Liver (tissue), 10 donors: ENCODE measurements at places on chromosomes 12 and 14. TPM values are rescaled to one million over a fixed set of nuclear protein-coding genes. Genes with fewer than 3 reads are reported as not detected.
A peak's percentile ranks its signal among the peaks of the same experiment; 100 is the strongest.

Gene GLT8D2
- polyA plus RNA-seq: 1.2 TPM

Gene TBC1D30
- 0.46 TPM for polyA plus RNA-seq

Gene MYH7
- 0.03 TPM for polyA plus RNA-seq

Gene SSPN
- polyA plus RNA-seq: 0.50 TPM

Gene PDE3A
- polyA plus RNA-seq: 0.75 TPM

Gene C12orf50
- polyA plus RNA-seq: not detected

Gene NFE2
- 0.44 TPM for polyA plus RNA-seq

DNA sequence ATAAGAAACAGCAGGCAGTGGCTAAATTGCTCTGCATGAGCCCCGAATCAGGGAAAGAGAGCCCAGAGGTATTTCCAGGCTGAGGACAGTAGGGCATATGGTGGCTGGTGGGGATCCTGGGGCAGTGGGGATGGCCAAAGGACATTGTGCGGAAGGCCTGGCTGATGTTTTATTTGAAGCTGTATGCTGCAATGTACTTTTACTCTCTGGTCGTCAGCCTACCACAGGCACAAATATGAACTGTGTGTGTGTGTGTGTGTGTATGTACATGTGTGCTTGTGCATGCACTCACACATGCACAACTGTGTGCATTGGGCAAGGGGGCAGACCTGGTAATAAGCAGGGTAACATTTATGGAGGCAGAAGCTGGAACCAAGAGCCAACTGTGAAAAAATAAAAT lies 74.7 kb upstream of the GZMB start:
- DNase-seq: no peak

DNA sequence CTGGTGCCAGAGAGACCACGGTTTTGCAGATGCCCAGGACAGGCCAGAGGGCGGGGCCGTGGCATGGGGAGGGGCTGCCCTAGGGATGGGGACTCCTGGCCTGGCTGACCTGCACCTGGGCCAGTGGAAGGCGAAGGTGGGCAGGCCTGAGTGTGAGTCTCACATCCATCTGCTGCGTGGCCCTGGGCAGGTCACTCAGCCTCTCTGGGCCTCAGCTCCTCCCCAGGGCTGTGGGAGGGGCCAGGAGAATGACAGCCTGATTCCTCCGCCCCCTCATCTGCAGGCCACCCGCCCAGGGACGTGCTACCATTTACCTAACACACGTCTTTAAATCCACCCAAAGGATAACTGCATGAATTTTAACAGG lies 90.9 kb downstream of the GALNT9 start:
- no peak for DNase-seq

- no peak for DNase-seq
Observed at GRCh38 chr12:124177276-124177950, 117.5 kb upstream of the RFLNA start.

GRCh38 chr14:100894416-100894815 lies 9.1 kb downstream of the RTL1 start:
- peak; percentile 30 for DNase-seq

- DNase-seq: no peak
Observed at GRCh38 chr12:25573346-25573745, 20.3 kb upstream of the LMNTD1 start.

DNA sequence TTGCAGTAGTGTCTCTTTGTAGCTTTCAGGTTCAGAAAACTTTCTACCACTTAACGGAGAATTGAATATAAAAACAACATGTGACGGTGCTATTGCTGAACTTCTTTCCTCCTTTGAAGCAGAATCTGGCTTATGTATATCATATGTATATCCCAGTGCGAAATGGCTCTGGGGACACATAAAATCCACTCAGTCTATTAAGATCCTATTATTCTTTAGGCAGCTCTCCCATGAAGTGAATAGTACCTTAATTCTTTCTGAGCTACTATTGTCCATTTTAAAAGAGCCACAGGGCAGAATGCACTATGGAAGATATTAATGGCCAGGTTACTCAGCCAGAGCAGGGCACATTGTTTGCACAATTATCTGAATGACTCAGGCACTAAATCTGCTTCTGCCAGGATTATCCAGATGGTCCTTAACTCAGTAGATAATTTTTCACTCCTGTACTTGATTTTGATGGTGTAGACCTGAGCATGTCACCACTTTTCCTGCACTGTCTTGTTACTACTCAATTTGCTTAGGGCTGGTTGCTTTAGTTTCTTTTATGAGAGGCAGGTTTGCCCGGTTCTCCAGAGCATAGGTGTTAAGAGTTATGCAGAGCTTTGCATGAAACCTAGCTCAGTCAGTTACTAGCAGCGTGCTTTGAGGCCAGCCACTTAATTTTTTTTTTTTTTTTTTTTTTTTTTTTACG lies 5.5 kb downstream of the CNTN1 start:
- no peak for DNase-seq

- no peak for DNase-seq
Observed at GRCh38 chr14:23297611-23298277, 4.9 kb downstream of the PPP1R3E start.

- DNase-seq: no peak
Observed at GRCh38 chr12:1838205-1838993, 18.0 kb downstream of the LRTM2 start.

- no peak for DNase-seq
Observed at GRCh38 chr14:69101331-69101826, 51.5 kb downstream of the DCAF5 start.

DNA sequence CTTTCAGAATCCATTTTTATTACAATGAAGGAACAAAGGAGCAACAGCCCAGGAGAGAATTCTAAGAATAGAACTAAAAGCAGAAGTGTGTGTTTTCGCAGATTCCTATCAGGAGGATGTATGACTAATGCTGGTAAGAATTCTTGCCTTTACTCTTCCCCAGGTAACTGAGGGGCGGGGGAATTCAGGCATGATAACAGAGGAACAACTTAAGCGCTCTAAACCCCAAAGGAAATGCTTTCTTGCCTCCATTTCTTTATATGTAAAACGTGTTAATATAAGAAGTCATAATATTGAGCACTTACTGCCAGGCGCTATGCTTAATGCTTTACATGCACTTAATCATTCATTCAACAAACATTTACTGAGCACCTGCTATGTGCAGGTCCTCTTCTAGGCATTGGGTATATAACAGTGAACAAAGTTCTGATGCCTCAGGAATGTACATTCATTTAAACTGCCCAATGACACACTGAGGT lies 4.5 kb downstream of the HCAR1 start:
- DNase-seq: no peak

- DNase-seq: no peak
Observed at GRCh38 chr12:53964315-53964713, 8.6 kb upstream of the HOXC11 start.

DNA sequence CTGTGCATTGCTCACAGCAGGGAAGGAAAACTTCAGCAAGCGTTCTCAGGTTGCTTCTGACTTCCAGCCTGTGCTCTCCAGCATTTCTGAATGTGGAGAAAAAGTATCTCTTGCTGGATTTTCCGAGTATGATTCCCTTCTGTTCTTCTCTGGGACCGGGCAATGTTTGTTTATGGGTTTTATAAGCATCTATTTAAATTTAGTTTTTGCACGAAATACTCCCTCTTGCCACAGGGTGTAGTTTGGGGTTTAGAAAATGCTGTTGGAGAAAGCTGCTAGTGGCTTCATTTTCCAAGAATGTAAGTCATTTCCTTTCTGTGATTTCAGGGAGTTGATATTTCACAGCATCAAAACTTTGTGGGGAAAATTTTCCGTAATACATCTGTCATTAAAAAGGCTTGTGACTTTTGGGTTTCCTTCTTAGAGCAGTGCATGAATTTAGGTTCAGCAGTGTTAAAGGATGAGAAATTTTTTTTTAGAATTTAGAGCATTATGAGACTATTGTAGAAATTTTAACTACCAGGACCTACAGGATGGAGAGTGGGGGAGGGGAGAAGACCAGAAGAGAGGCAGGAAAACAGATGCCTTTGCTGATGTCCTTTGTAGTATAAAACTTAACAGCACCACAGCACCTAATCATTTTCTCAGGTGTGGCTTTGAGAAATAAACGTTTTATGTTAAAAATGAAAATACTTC lies 1.5 kb downstream of the FRMD6 start:
- DNase-seq: no peak

- no peak for DNase-seq
Observed at GRCh38 chr12:57066245-57066644, 12.3 kb downstream of the NEMP1 start.

- no peak for DNase-seq
Observed at GRCh38 chr12:5197131-5197530, 153.5 kb downstream of the KCNA5 start.

- DNase-seq: no peak
Observed at GRCh38 chr12:52007158-52007921, 594 bp downstream of the TAMALIN start.
